ENCODE measurements at places on chromosomes 11 and 22. TPM values are rescaled to one million over a fixed set of nuclear protein-coding genes. Genes with fewer than 3 reads are reported as not detected.
A peak's percentile ranks its signal among the peaks of the same experiment; 100 is the strongest.

The APOBEC3G gene
- 21.5 TPM for total RNA-seq

The P4HA3 gene
- total RNA-seq: not detected

The UBQLN3 gene
- not detected for total RNA-seq

DNA sequence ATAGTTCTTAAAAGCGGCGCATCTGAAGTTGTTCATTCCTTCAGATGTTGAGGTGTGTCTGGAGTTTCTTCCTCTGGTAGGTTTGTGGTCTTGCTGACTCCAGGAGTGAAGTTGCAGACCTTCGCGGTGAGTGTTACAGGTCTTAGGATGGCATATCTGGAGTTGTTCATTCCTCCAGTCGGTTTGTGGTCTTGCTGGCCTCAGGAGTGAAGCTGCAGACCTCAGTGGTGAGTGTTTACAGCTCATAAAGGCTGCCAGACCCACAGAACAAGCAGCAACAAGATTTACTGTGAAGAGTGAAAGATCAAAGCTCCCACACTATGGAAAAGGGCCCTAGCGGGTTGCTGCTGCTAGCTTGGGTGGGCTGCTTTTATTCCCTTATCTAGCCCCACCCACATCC lies 201.7 kb upstream of the PDGFD start:
- H3K4me3 ChIP-seq: no peak overlapping the region
- peaks cover 10% of the 10 kb centered on the region for H3K27me3 ChIP-seq
- H3K4me1 ChIP-seq: no peaks in the 10 kb centered on the region
- no peaks in the 10 kb centered on the region for H3K36me3 ChIP-seq

DNA sequence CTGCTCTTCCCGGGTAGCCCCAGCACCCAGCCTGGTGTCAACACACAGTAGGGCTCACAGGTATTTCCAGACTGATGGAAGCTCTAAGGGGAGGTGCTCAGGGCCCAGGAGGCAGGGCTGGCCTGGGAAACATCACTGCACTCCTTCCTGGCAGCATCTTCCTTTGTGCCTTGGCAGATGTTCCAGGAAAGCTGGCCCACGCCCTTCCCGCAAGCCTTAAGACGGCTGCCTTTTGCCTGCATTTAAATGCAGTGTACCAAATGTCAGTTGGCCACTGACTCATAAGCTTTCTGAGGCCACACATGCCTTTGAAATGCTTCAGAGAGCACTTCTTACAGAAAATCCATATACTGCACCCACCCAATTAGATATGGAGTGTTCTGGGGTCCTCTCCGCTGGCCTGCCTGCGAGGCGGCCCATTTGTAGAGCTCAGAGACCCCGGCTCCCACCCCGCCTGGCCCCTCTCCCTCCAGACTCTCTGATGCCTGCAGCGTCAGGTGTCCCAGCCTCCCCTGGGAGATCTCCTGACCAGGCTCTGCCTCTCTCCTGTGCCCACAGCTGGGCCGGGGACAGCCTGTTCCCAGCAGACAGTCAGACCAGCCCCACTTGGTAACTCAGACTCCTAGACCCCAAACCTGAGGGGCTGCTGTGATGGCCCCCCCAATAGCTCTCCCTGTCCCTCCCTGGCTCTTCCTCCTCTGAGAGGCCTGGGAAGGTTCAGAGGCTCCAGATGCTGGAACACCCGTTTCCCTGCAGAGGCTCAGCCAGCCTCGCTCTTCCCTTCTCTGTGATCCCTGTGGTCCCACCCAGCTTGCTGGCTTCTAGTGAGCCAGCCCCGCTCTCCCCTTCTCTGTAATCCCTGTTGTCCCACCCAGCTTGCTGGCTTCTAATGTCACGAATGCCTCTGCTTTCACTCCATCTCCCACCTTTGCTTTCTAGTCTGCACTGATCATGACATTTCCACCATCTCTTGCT lies 47.6 kb upstream of the THY1 start:
- no peaks in the 10 kb centered on the region for H3K4me1 ChIP-seq
- H3K27ac ChIP-seq: no peak overlapping the region
- H3K27me3 ChIP-seq: peaks cover 63% of the 10 kb centered on the region
- DNase-seq: no peak
- peaks cover 9% of the 10 kb centered on the region for H3K36me3 ChIP-seq
- H3K4me3 ChIP-seq: no peak overlapping the region

GRCh38 chr11:17259519-17259918 lies 17.0 kb upstream of the NUCB2 start:
- H3K4me3 ChIP-seq: no peak overlapping the region
- DNase-seq: no peak
- peaks cover 7% of the 10 kb centered on the region for H3K27me3 ChIP-seq
- no peak overlapping the region for H3K27ac ChIP-seq
- peaks cover 9% of the 10 kb centered on the region for H3K4me1 ChIP-seq
- no peaks in the 10 kb centered on the region for H3K36me3 ChIP-seq

DNA sequence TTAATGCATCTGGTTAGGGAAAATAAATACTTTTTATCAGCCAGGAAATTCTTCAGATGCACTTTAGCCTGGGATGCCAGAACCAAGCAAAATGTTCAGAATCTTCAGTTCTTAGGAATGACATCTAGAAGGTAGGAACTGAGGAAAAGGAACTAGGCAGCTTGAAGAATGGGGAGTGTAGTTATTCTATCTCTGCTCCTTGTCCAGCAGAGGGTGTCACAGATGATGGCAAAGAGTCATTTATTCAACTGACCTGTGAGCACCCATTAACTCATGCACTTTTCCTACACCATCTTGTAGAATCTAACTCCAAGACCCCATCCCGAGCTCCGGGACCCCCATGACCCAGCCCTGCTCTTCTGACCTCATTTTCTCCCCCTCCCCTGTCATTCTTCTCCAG lies 122.1 kb upstream of the ISX start:
- H3K36me3 ChIP-seq: no peaks in the 10 kb centered on the region
- peaks cover 6% of the 10 kb centered on the region for H3K27me3 ChIP-seq
- no peak overlapping the region for H3K4me3 ChIP-seq
- H3K4me1 ChIP-seq: no peaks in the 10 kb centered on the region
- no peak overlapping the region for H3K27ac ChIP-seq

GRCh38 chr22:28939394-28939793 lies 56.0 kb downstream of the ZNRF3 start:
- no peak overlapping the region for H3K27ac ChIP-seq
- H3K36me3 ChIP-seq: no peaks in the 10 kb centered on the region
- DNase-seq: no peak
- no peak overlapping the region for H3K4me3 ChIP-seq
- peaks cover 41% of the 10 kb centered on the region for H3K27me3 ChIP-seq
- no peaks in the 10 kb centered on the region for H3K4me1 ChIP-seq

DNA sequence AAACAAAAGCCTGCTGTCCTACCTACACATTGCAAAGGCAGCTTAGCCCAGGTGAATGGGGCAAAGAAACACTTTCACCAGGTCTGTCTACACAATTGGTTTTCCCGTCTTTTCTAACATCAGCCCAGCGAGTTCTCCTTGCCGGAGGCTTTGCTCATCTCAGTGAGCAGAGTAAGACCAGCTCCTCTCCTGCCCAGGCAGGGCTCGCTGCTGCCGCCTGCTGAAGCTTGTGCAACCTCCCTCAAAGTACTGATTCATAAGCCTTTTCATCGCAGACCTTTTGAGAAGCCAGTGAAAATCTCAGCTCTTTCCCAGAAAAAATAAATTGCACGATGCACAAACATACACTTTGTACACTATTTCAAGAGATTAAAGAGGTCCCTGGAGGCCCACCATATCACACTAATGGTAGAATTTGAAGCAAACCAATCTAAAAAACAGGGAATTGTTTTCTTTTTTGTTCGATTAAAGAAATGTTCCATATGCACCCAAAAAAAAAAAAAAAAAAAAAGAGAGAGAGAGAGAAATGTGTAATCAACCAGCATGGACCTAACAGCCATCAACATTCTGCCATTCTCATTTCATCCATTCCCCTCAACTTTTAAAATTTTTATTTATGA lies 328.1 kb upstream of the MPPED2 start:
- H3K4me3 ChIP-seq: no peak overlapping the region
- H3K36me3 ChIP-seq: no peaks in the 10 kb centered on the region
- no peak overlapping the region for H3K27ac ChIP-seq
- peaks cover 21% of the 10 kb centered on the region for H3K27me3 ChIP-seq
- no peaks in the 10 kb centered on the region for H3K4me1 ChIP-seq
- no peak for DNase-seq

The SELENOH gene
- total RNA-seq: 72.6 TPM

DNA sequence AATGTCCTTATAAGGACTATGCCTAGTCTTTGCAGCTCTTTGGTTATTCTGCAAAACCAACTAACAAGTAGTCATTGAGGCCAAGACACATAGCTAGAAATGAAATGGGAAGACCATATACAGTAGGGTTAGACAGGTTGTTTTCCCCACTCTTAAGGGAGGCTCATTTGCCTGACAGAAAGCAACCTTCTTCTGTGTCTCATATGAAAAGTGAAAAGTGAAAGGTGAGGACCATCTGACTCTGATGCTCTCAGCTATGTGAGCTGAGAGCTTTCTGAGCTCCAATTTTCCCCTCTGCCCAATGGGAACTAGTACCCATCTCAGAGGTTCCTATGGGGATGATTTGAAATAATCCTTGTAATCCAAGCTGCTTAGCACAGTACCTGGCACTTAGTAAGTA lies 142.0 kb upstream of the BDNF start:
- no peaks in the 10 kb centered on the region for H3K4me1 ChIP-seq
- H3K4me3 ChIP-seq: no peak overlapping the region
- no peaks in the 10 kb centered on the region for H3K36me3 ChIP-seq
- no peak for DNase-seq
- H3K27me3 ChIP-seq: no peaks in the 10 kb centered on the region

DNA sequence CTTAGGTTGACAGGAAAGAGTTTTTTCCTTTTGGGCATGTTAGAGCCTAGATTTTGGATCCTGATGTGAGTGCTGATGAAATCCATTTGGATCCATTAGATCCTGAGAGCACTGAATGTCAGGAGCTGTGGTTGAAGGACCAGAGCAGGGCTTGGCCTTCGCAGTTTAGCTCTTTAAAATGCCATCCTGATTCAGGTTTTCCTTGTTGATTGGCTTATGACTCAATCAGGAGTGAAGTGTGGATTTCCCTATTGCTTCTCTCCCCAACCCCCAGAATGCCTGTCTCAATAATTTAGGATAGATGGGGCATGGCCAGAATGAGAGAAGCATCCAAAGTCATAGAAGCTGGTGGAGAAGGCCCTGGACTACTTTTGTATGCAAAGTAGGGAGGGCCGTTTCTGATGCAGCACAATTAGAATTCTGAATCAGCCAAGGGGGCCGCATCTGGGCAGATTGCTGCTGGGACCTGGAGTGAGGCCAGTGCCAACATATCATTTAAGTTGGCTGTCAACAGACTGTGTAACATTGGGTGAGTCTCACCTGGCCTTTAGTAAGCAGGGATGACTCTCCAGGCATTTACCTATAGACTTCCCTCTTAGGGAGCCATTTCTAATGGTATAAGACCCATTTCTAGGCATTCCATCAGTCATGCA lies 80.5 kb downstream of the TEAD1 start:
- H3K27me3 ChIP-seq: peaks cover 28% of the 10 kb centered on the region
- no peaks in the 10 kb centered on the region for H3K4me1 ChIP-seq
- H3K4me3 ChIP-seq: no peak overlapping the region
- no peak overlapping the region for H3K27ac ChIP-seq
- no peaks in the 10 kb centered on the region for H3K36me3 ChIP-seq
- DNase-seq: no peak

The DBX1 gene
- total RNA-seq: not detected

- DNase-seq: no peak
- H3K27me3 ChIP-seq: peaks cover 50% of the 10 kb centered on the region
- H3K27ac ChIP-seq: no peak overlapping the region
- H3K36me3 ChIP-seq: no peaks in the 10 kb centered on the region
- no peak overlapping the region for H3K4me3 ChIP-seq
Observed at GRCh38 chr11:35540526-35540925, 15.1 kb upstream of the PAMR1 start.

GRCh38 chr22:19845054-19845722 lies 9.5 kb downstream of the GNB1L start:
- no peak for DNase-seq
- no peaks in the 10 kb centered on the region for H3K36me3 ChIP-seq
- peak overlapping the region; percentile 41 for H3K4me3 ChIP-seq

GRCh38 chr11:13881226-13881905 lies 81.2 kb upstream of the SPON1 start:
- no peaks in the 10 kb centered on the region for H3K27me3 ChIP-seq
- DNase-seq: no peak
- H3K4me3 ChIP-seq: no peak overlapping the region
- no peak overlapping the region for H3K27ac ChIP-seq
- H3K36me3 ChIP-seq: no peaks in the 10 kb centered on the region

DNA sequence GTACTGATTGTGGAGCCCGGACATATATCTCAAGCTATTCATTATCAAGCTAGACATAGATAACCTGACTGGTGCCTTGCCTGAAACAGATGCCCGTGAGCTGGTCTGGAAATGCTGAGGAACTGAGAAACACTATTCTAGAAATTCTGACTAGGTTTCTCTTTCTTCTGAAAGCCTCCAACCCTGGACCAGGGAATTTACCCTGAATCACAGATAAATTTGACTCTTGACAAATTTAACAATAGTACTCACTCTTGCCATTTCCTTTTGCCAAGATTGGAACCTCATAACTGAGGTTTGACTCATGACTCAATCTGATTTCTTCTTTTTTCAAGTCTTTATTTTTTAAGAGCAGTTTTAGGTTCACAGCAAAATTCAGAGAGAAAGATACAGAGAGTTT lies 189.6 kb upstream of the SYN3 start:
- no peak overlapping the region for H3K4me3 ChIP-seq
- H3K27ac ChIP-seq: no peak overlapping the region
- no peaks in the 10 kb centered on the region for H3K36me3 ChIP-seq
- no peak for DNase-seq
- no peaks in the 10 kb centered on the region for H3K4me1 ChIP-seq

DNA sequence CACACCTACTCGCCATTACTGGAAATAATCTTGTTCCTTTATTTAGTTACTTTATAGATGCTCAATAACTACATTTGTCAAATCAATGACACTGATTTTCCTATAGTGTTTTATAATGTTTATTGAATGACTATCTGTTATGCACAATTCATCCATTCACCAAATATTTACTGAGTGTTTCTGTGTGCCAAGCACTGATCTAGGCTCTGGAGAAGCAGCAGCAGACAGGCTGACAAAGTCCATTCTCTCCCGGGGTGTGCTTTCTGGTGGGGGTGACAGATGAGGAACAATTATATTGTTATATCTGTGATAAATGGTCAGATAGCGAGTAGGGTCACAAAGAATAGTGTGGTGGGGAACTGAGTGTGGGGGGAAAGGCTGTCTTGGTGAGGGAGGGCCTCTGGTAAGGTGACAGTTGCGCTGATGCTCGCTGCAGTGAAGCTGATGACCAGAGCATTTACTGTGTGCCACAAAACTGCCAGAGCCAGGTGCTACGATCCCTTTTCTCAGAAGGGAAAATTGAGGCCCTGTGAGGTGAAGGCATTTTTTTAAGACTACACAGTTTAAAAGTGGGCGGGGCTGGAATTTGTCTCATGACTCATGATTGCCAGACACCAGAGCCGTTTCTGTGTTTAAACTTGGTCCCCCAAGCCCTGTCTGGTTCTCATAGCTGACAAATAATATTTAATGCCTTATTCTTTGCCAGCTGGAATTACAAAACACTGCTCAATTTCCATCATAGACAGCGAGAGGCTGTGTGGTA lies 10.2 kb downstream of the PACS1 start:
- H3K36me3 ChIP-seq: peaks cover 8% of the 10 kb centered on the region
- H3K27me3 ChIP-seq: no peaks in the 10 kb centered on the region
- peak; percentile 58 for DNase-seq
- H3K4me3 ChIP-seq: peak overlapping the region; percentile 83
- H3K27ac ChIP-seq: peak overlapping the region; percentile 96
- peaks cover 66% of the 10 kb centered on the region for H3K4me1 ChIP-seq

The MS4A15 gene
- not detected for total RNA-seq

All from T-helper 17 cell (primary cell).